HepG2 (cell line): ENCODE measurements at places on chromosomes 11 and 22. TPM values are rescaled to one million over a fixed set of nuclear protein-coding genes. Genes with fewer than 3 reads are reported as not detected.

GRCh38 chr11:75577207-75577606 is 15.2 kb downstream of the SERPINH1 start:
- H3K4me1 ChIP-seq: peaks cover 7% of the 10 kb centered on the region; the same call in 1 of the 2 replicates
- no peak overlapping the region for H3K27ac ChIP-seq
- H3K4me3 ChIP-seq: no peak overlapping the region
- H3K27me3 ChIP-seq: no peaks in the 10 kb centered on the region

- H3K4me1 ChIP-seq: peaks cover 17% of the 10 kb centered on the region
- H3K36me3 ChIP-seq: peaks cover 21% of the 10 kb centered on the region; the same call in 2 of the 3 replicates
- H3K27me3 ChIP-seq: no peaks in the 10 kb centered on the region
Observed at GRCh38 chr11:126345759-126346585, 9.5 kb upstream of the ST3GAL4 start.

- H3K36me3 ChIP-seq: no peaks in the 10 kb centered on the region
- no peak for DNase-seq
- no peak overlapping the region for H3K4me3 ChIP-seq
- no peaks in the 10 kb centered on the region for H3K27me3 ChIP-seq
Observed at GRCh38 chr11:113895367-113896155, 9.0 kb upstream of the HTR3B start.

- H3K36me3 ChIP-seq: peaks cover 50% of the 10 kb centered on the region
- peaks cover 77% of the 10 kb centered on the region for H3K4me1 ChIP-seq
- H3K27me3 ChIP-seq: no peaks in the 10 kb centered on the region
- H3K4me3 ChIP-seq: no peak overlapping the region
- peak; percentile 80 for DNase-seq
Observed at GRCh38 chr11:75795276-75796090, 19.5 kb upstream of the UVRAG start.

DNA sequence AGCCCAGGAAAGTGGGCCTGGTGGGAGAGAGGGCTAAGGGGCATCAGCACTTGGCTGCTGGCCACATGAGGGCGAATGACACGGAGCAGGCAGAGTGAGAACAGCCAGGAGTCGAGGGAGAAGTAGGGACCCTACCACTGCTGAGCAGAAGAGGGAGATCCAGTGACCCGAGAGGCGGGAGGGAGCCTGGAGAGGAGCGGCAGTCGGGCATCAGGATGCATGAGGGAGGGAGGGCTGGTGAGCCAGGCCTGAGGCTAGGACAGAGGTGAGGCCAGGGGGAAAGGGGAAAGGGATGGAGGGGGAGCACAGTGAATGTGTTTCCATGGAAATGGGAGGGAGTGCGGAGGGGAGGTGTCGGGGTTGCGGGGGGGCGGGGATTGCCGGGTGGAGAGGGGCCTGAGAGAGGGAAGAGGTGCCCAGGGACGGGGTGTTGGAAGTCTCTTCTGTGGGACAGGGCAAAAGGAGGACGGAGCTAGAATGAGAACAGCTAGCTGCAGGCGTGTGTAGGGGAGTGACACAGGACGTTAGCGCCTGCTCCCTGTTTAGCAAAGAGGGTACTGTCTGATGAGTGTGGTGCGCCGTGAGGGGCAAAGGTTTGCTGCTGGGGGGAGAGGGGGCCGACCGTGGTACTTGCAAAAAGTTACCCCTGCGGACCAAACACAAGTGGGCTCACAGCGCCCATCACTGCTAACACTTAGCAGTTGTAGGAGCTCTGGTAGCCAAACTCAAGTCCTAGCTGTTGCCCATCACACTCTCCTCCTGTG is 37.1 kb upstream of the WNT11 start:
- peaks cover 3% of the 10 kb centered on the region; the same call in 1 of the 2 replicates for H3K27me3 ChIP-seq
- no peak overlapping the region for H3K27ac ChIP-seq
- peaks cover 25% of the 10 kb centered on the region for H3K4me1 ChIP-seq
- DNase-seq: no peak
- H3K4me3 ChIP-seq: no peak overlapping the region
- no peaks in the 10 kb centered on the region for H3K36me3 ChIP-seq

GRCh38 chr22:43666457-43666856 is 145.6 kb downstream of the EFCAB6 start:
- H3K27ac ChIP-seq: no peak overlapping the region
- no peak for DNase-seq
- H3K4me3 ChIP-seq: no peak overlapping the region
- H3K36me3 ChIP-seq: no peaks in the 10 kb centered on the region
- no peaks in the 10 kb centered on the region for H3K27me3 ChIP-seq
- H3K4me1 ChIP-seq: peaks cover 6% of the 10 kb centered on the region; the same call in 1 of the 2 replicates

DNA sequence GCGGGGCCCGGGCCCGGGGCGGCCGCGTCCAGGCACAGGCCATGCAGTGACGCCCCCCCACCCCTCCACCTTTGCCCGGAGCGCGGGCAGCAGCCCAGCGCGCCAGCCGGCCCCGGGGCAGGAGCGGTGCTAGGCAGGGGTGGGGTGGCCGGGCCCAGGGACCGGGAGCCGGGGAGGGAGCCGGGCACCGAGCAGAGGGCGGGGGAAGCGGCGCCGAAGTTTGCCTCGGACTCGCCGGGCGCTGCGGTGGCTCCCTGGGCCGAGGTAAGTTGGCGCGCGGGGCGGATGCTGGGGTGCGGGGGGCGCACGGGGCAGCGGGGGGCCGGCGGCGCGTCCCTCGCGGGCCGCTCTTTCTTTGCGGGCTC is 332 bp downstream of the TEAD1 start:
- H3K4me1 ChIP-seq: peaks cover 70% of the 10 kb centered on the region
- no peaks in the 10 kb centered on the region; the same call in 1 of the 2 replicates for H3K36me3 ChIP-seq
- no peak for DNase-seq
- no peaks in the 10 kb centered on the region for H3K27me3 ChIP-seq
- H3K27ac ChIP-seq: peak overlapping the region; percentile 71

DNA sequence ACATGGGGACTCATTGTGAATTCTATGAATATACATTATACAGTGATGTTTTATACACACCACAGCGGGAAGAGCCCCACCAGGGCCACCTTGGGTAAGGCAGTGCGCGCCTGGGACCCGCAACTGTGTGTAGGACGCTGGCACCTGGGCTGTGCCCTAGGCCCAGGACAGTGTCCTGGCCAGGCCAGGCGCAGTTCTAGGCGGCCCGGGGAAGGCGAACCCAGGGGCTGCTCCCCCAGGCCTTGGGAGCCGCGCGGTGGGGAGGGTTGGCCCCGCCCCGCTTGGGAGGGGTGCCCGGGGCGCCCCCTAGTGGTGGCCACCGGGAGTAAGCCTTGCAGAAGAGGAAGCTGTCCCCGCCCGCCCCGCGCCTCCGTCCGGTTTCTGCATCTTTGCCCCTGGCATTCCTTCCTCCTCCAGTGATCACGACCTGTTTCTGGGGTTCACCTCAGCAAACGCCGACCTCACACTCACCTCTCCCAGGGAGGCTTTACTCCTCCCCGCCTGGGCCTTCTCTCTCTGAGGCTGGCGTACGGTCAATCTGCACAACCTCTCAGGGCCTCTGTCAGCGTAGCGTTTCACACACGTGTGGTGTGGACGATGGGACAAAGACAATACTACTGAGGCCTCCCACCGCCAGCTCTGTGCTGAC is 9.5 kb upstream of the EHD1 start:
- no peaks in the 10 kb centered on the region for H3K27me3 ChIP-seq
- DNase-seq: peak; percentile 46
- H3K27ac ChIP-seq: peak overlapping the region; percentile 67
- peaks cover 90% of the 10 kb centered on the region for H3K4me1 ChIP-seq

DNA sequence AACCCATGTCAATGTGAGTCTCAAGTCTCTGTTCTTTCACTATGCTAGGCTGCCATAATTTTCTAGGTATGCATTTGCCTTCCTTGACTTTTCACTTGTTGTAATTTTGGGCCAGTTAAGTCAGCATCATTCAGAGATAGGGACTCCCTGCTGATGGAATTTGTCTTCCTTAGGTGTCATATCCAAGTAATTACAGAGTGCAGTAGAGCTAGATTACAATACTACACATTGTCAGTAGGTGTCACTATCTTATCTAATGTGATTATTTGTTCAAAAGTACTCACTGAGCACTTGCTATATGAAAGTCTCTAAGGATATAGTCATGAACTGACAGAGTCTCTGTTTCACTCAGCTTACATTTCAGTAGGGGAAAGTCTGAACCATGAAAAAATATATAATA is 25.0 kb upstream of the SYN3 start:
- no peak overlapping the region for H3K4me3 ChIP-seq
- no peak overlapping the region for H3K27ac ChIP-seq
- DNase-seq: no peak
- H3K27me3 ChIP-seq: no peaks in the 10 kb centered on the region
- no peaks in the 10 kb centered on the region for H3K36me3 ChIP-seq

DNA sequence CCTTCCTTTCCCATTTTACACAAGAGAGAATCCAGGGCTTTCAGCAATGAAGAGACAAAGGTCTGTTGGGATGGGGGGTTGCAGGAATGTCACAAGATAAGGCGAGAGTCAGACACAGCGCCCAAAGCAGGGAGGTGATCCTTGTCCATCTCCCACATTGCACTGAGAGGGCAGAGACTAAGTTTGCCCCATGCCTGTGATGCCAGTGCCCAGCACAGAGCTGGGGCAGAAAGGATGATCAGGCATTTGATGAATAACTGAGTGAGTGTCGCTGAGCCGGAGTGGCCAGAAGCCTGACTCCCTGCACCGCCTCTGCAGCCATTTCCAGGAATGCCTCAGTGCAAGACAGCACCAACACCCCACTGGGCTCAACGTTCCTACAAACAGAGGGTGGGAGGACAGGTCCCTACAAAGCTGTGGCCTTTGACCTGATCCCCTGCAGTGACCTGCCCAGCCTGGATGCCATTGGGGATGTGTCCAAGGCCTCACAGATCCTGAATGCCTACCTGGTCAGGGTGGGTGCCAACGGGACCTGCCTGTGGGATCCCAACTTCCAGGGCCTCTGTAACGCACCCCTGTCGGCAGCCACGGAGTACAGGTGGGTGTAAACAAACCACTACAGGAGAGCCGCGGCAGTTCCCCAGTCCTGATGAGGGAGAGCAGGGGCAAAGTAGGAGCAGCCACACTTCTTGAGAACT is 2.3 kb downstream of the UPK3A start:
- peaks cover 64% of the 10 kb centered on the region for H3K4me1 ChIP-seq
- DNase-seq: peak; percentile 78
- H3K27me3 ChIP-seq: no peaks in the 10 kb centered on the region
- H3K27ac ChIP-seq: peak overlapping the region; percentile 80
- H3K36me3 ChIP-seq: no peaks in the 10 kb centered on the region

DNA sequence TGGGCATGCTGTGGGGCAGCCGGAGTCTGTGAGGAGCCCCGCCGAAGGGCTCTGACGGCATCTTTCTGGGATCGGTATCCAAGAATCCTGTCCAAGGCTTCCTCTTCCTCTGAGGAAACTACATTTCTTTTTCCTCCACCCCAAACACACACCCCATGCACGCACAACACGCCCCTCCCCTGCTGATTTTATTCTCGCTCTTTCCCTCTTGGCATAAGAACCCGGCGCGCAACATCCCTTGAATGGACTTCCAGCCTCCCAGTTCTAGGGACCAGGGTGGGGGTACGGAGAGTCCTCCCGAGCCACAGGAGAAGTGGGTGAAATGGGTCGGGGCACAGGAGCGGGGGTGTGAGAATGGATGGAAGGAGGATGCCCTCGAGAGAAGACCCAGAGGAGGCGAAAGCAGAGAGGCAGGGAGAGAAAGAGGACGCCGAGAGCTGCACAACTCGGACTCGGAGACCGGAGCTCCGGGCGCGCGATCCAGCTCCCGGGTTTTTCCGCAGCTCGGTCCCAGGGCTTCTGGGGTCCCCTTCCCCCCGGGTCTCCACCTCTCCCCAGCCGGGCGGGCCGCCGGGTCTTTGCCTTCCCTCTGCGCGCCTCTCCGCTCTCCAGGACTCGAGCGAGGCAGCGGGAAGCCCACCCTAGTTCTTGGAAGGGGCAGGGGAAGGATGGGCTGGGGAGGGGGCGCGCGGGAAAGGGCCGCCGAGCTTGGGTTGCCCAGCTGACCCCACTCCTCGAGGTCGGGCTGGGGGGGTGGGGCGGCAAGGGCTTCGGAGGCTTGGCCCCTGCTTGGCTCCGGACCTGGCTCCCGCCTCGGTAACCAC is 1.5 kb upstream of the LARGE1 start:
- H3K27ac ChIP-seq: no peak overlapping the region
- H3K4me1 ChIP-seq: peaks cover 52% of the 10 kb centered on the region
- peak overlapping the region; percentile 55 for H3K4me3 ChIP-seq
- no peaks in the 10 kb centered on the region for H3K36me3 ChIP-seq

- DNase-seq: no peak
- no peak overlapping the region for H3K4me3 ChIP-seq
- no peaks in the 10 kb centered on the region for H3K4me1 ChIP-seq
- H3K27ac ChIP-seq: no peak overlapping the region
- H3K27me3 ChIP-seq: no peaks in the 10 kb centered on the region
Observed at GRCh38 chr22:44871782-44872181, 119.4 kb downstream of the ARHGAP8 start.

DNA sequence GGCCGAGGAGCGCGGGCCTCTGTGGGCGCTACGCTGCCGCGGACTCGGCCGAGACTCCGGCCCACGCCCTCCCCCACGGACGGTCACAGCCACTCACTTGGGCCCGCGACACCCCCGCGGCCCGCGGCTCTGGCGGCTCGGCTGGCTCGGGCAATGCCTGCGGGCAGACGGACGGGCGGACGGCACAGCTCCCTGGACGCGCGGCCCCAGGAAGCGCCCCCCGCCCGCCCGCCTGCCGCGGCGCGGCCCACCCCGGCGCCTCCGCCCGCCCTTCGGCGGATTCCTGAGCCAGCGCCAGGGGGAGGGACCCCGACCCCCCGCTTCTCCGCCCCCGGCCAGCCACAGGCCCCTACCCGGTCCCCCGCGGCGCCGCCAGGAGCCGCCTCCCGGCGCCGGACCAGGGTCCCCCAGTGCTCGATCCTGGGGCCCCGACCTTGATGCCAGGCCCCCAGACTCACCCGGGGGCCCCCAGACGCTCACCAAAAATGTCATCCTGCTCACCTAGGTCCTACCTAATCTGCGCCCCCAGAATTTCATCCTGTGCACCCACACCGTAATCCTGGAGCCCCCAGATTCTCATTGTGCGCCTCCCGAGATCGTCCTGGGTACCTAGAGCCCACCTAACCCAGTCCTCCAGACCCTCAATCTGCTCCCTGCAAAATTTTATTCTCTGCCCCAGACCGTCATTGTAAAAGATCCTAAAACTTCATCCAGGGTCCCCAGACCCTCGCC is at the start of gene EFEMP2:
TSS of gene EFEMP2 (minus strand) at position 215 of the 732 bp plus-strand sequence. CDS start 446 bp downstream, outside the sequence.
- peak within 1 kb of the TSS; percentile 38 for H3K27ac ChIP-seq
- H3K4me3 ChIP-seq: peak within 1 kb of the TSS; percentile 73
- peaks cover 32% of the 10 kb centered on the region for H3K4me1 ChIP-seq
- H3K27me3 ChIP-seq: no peaks in the 10 kb centered on the region
- no peak for DNase-seq
- H3K36me3 ChIP-seq: peaks cover 8% of the 10 kb centered on the region; the same call in 1 of the 3 replicates

GRCh38 chr11:44967930-44968496 is 17.3 kb upstream of the TP53I11 start:
- peaks cover 27% of the 10 kb centered on the region; the same call in 2 of the 3 replicates for H3K27me3 ChIP-seq
- H3K27ac ChIP-seq: no peak overlapping the region
- no peaks in the 10 kb centered on the region for H3K36me3 ChIP-seq
- H3K4me3 ChIP-seq: no peak overlapping the region
- DNase-seq: no peak

Gene GAL
- not detected in 2 replicates for total RNA-seq

Gene TMEM191B
- 1.4 and 3.0 TPM in 2 replicates for total RNA-seq

Gene HIC2
- total RNA-seq: 11.6 and 13.7 TPM in 2 replicates

Gene KRTAP5-2
- total RNA-seq: not detected in 2 replicates
